ENCODE measurements at places on chromosomes 3 and 15. TPM values are rescaled to one million over a fixed set of nuclear protein-coding genes. Genes with fewer than 3 reads are reported as not detected.

ANKUB1 gene
- not detected for total RNA-seq

EDEM1 gene
- 69.4 TPM for total RNA-seq

DAPK2 gene
- total RNA-seq, result 14.9 TPM

- no peak for DNase-seq
Observed at GRCh38 chr15:29516929-29517328, 247.3 kb upstream of the NSMCE3 start.

DNA sequence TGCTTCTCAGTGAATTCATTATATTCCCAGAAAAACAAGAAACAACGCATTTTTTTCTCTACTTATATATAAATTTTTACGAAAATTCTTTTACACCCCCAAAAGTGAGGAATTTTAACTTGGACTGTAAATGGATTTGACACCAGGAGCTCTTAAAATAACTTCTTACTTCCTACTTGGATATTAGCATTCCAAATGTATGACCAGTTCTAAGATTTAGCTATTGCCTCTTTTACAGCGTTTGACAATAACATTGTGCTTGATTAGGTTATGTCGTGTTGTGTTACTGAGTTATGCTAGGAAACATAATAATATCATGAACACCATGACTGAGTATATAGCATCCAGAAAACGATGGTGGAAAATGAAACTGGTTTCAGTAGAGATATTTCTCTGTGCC lies 177.0 kb downstream of the CNTN6 start:
- no peak for DNase-seq

KIF7 gene
- total RNA-seq, result 12.6 TPM

IQCF5 gene
- total RNA-seq, result not detected

GRCh38 chr3:129723558-129724324 lies 117.3 kb upstream of the PLXND1 start:
- no peak for DNase-seq
